ENCODE measurements at places on chromosomes 7 and 10. TPM values are rescaled to one million over a fixed set of nuclear protein-coding genes. Genes with fewer than 3 reads are reported as not detected.

Gene DEPP1
- 9.5 TPM for total RNA-seq

Gene PHYHIPL
- total RNA-seq, result not detected

Gene PLEKHS1
- total RNA-seq, result not detected

Gene CLDN3
- not detected for total RNA-seq

Gene SLC26A5
- 0.79 TPM for total RNA-seq

Gene IFIT1
- total RNA-seq, result 15.5 TPM

Gene PRDX3
- total RNA-seq, result 138 TPM

Gene GPR85
- 9.1 TPM for total RNA-seq

Gene PPP1R3A
- total RNA-seq, result not detected

Gene CTAGE8
- 1.8 TPM for total RNA-seq

Gene RNF133
- 1.4 TPM for total RNA-seq

Gene NRP1
- total RNA-seq, result 143 TPM

Gene AASS
- 12.1 TPM for total RNA-seq

Gene LRMDA
- total RNA-seq, result 46.6 TPM

Gene CYP17A1
- total RNA-seq, result 1.0 TPM

Gene GATAD1
- total RNA-seq, result 34.6 TPM

Gene FAM25C
- total RNA-seq, result not detected

Gene CALML3
- total RNA-seq, result not detected

Gene PAPSS2
- 16.8 TPM for total RNA-seq

Gene NOLC1
- total RNA-seq, result 39.8 TPM

Gene RPEL1
- not detected for total RNA-seq

Measured in spleen (tissue), 13 donors.